Adrenal gland (tissue), 19 donors: ENCODE measurements at places on chromosomes 13 and 19. TPM values are rescaled to one million over a fixed set of nuclear protein-coding genes. Genes with fewer than 3 reads are reported as not detected.

Gene ZNF418
- total RNA-seq, result 7.9 TPM

DNA sequence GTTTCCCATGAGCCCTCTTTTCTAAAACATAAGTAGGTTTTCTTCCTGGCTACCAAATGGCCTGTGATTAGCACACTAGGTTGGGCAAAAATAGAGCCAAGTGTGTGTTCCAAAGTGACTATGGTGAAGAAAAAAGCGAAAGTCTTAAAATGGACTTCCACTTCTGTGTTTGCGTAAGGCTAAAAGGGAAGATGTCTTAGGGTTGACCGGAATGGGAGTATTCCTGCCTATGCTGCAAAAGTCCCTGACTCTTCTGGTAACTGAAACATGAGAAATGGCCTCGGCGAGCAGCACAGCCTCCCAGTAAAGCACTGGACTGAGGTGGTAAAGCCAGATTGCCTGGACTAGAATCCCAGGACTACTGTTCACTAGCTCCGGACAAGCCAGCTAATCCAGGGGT is 2.4 kb upstream of the FPR1 start:
- H3K4me3 ChIP-seq, result no peak overlapping the region
- peak overlapping the region; percentile 10 for H3K27ac ChIP-seq
- H3K36me3 ChIP-seq, result no peaks in the 10 kb centered on the region

DNA sequence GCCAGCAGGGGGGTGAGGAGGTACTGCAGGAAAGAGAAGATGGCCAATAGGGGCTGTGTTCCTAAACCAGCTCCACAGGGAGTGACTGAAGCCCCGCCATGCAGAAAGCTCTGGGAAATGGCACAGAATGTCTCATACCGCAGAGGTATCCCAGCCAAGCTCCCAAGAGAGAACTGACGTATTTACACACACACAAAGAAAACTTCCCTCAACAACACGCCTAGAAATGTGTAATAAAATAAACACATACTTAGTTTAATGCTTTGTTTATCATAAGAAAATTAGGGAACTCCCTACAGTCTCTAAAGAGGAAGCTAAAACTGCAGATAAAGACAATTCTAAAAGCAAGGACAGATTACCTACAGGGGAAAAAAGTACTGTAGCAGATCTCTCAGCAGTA is 40.0 kb downstream of the ESD start:
- no peak overlapping the region for H3K4me3 ChIP-seq
- DNase-seq, result no peak
- H3K36me3 ChIP-seq, result no peaks in the 10 kb centered on the region
- no peaks in the 10 kb centered on the region for H3K27me3 ChIP-seq
- no peak overlapping the region for H3K27ac ChIP-seq

GRCh38 chr13:111914241-111915103 is 152.5 kb upstream of the SOX1 start:
- no peak for DNase-seq
- no peak overlapping the region for H3K4me3 ChIP-seq
- H3K36me3 ChIP-seq, result no peaks in the 10 kb centered on the region
- H3K27ac ChIP-seq, result no peak overlapping the region

DNA sequence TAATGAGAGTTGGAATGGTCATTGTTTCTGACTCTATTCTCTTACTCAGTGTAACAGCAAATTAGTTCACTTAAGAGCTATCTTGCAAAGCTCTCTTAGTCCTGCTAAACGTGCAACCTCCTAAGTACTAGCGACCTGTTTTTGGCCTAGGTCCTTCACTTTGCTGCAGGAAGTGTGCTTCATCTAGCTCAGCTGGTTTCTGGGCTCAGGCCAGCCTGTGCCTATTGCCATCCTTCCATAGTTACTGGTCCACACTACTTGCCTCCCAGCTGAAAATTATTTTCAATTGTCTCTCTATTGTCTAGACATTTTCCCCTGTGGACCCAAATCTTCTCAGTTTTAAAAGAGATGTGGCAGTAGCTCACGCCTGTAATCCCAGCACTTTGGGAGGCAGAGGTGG is 561.3 kb downstream of the FGF9 start:
- no peak overlapping the region for H3K4me3 ChIP-seq
- no peaks in the 10 kb centered on the region for H3K4me1 ChIP-seq
- no peak for DNase-seq

DNA sequence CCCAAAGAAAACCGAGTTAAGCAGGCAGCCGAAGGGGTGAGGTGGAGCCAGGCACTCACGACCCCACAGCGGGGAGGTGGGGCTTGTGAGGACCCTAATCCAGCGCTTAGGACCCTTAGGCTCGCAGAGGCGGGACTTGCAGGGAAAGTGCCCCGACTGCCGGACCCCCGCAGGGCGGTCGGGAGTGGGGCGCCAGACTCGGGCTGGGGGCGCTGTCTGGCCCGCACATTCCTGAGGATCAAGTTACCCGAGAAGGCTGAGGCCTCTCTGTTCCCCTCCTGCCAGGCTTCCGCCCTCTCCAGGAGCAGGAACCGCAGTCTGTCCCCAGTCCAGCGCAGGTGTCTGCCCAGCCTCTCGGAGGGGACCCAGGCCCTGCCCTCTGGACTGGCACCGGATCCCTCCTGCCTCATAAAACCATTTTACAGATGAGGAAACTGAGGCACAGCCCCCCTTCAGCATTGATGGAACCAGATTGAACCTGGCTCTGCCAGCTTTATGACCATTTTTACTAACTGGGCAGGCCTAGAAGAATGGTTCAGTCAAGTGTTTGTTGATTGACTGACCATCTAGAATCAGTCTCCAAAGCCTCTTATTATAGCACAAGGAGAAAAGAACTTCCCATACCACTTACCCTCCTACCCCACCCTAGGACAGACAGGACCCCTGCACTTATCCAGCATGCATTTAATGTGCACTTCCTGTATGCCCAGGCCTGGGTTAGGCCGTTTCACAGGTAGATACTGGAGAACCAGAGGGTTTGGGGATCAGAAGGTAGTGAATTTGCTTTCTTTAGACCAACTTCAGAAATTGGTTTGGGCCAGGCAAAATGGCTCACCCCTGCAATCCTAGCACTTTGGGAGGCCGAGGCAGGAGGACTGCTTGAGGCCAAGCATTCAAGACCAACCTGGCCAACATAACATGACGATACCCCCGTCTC is 6.7 kb upstream of the JUND start:
- H3K27me3 ChIP-seq, result no peaks in the 10 kb centered on the region
- peak overlapping the region; percentile 37 for H3K27ac ChIP-seq
- DNase-seq, result no peak

- H3K4me3 ChIP-seq, result no peak overlapping the region
- peaks cover 67% of the 10 kb centered on the region for H3K4me1 ChIP-seq
- no peaks in the 10 kb centered on the region for H3K27me3 ChIP-seq
- H3K27ac ChIP-seq, result peak overlapping the region; percentile 93
Observed at GRCh38 chr19:4062419-4063368, 4.0 kb downstream of the ZBTB7A start.

GRCh38 chr13:113387396-113387795 is 23.5 kb upstream of the GRTP1 start:
- H3K27ac ChIP-seq, result no peak overlapping the region
- no peak for DNase-seq
- H3K4me3 ChIP-seq, result no peak overlapping the region
- no peaks in the 10 kb centered on the region for H3K27me3 ChIP-seq
- no peaks in the 10 kb centered on the region for H3K4me1 ChIP-seq

Gene STXBP2
- total RNA-seq, result 62.0 TPM

- DNase-seq, result peak; percentile 30
Observed at GRCh38 chr13:30158774-30159445, 148.4 kb downstream of the KATNAL1 start.

Gene ARRDC5
- 0.37 TPM for total RNA-seq

GRCh38 chr13:80562433-80563156 is 221.7 kb upstream of the SPRY2 start:
- no peak overlapping the region for H3K4me3 ChIP-seq
- H3K36me3 ChIP-seq, result no peaks in the 10 kb centered on the region
- no peaks in the 10 kb centered on the region for H3K27me3 ChIP-seq
- DNase-seq, result no peak
- H3K4me1 ChIP-seq, result no peaks in the 10 kb centered on the region

GRCh38 chr13:48874165-48874564 is 101.5 kb upstream of the FNDC3A start:
- H3K36me3 ChIP-seq, result no peaks in the 10 kb centered on the region
- H3K27me3 ChIP-seq, result no peaks in the 10 kb centered on the region
- H3K4me1 ChIP-seq, result no peaks in the 10 kb centered on the region
- no peak overlapping the region for H3K4me3 ChIP-seq

DNA sequence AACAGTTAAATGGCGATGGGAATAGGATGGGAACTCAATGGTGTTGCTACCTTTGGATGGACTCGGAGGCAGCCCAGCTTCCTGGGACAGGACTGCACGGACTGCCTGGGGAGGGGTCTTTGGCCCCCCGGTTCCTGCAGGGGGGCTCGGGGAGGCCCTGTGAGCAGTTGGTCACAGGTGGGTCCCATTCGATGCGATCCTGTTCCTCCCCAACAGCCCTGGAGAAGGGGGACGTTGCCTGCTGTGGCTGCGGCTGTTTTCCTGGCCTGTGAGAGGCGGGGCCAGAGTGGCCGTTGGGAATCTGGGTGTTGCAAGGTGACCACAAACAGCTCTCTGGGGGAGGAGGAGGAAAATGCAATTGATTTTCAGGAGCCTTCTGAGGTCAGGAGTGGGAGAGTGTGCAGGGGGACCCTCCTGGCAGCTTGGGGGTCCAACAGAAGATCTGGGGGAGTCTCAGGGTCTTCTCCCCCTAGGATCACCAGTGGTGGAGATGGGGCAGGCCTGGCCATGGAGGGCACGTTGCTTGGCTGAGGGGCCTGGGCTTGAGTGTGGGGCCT is 1.9 kb upstream of the PLPPR3 start:
- H3K4me1 ChIP-seq, result peaks cover 5% of the 10 kb centered on the region
- H3K36me3 ChIP-seq, result no peaks in the 10 kb centered on the region
- peaks cover 27% of the 10 kb centered on the region for H3K27me3 ChIP-seq
- no peak overlapping the region for H3K27ac ChIP-seq
- no peak for DNase-seq

DNA sequence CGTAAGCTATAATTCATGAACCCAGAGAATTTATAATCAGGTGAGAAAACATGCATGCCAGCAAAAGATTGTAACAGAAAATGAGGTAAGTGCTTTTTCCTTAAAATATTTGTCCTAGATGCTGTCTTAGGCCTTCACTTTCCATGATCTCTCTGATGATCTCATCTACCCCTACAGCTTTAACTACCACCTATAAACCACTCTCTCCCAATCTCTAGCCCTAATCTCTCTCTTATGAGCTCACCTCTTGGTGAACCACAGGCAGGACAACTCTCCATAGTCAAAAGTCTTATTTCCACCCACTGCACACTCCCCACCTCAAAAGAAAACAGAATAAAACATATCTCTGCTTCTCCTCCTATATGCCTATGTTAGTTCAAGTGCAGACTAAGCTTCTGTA is 137.1 kb downstream of the SLC7A1 start:
- no peak for DNase-seq
- no peaks in the 10 kb centered on the region for H3K4me1 ChIP-seq
- no peaks in the 10 kb centered on the region for H3K36me3 ChIP-seq
- H3K27me3 ChIP-seq, result no peaks in the 10 kb centered on the region

GRCh38 chr13:22278336-22278929 is 607.6 kb downstream of the FGF9 start:
- no peaks in the 10 kb centered on the region for H3K4me1 ChIP-seq
- no peaks in the 10 kb centered on the region for H3K36me3 ChIP-seq
- no peak overlapping the region for H3K27ac ChIP-seq
- H3K4me3 ChIP-seq, result no peak overlapping the region

DNA sequence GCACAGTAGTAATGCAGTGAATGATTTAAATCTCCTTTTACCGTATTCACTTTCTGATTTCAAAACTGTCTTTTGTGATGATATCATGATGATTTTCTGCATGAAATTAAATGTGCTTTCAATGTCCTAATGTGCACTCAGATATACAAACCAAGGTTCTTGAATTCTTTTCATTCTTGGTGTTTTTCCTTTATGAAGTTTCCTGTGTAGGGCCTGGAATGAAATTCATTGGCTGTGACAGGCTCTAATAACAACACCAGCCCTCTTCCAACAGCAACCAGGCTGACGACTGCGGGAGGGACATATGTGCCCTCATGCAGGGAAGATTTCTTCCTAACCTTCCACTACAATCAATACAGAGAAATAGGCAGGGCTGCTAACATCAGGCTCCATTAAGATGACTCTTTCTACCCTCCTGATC is 1052.0 kb downstream of the DIAPH3 start:
- H3K36me3 ChIP-seq, result no peaks in the 10 kb centered on the region
- H3K27me3 ChIP-seq, result no peaks in the 10 kb centered on the region
- H3K4me1 ChIP-seq, result no peaks in the 10 kb centered on the region
- H3K27ac ChIP-seq, result no peak overlapping the region
- no peak for DNase-seq

DNA sequence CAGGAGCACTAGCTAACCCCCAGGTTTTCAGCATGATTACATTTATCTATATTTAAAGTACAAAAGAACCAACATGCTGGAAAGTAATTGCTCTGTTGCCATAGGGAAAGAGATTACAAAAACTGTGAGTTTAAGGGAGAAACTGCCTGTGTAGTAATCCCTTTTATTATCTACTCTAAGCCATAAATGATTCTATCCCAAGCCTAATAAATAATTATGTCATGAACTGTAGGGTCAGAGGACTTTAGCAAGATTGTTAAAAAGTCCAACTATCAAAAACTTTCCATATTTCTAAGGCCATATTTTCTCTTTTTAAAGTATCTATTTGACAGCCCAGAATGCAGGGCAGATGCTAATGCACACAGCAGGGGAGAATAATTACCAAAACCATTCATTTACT is 573.8 kb upstream of the MIR17HG start:
- DNase-seq, result no peak
- no peak overlapping the region for H3K4me3 ChIP-seq

Gene RUBCNL
- total RNA-seq, result 5.5 TPM

GRCh38 chr13:23699271-23699670 is 129.1 kb downstream of the TNFRSF19 start:
- no peaks in the 10 kb centered on the region for H3K27me3 ChIP-seq
- H3K4me3 ChIP-seq, result no peak overlapping the region
- H3K4me1 ChIP-seq, result no peaks in the 10 kb centered on the region
- no peak for DNase-seq
- no peaks in the 10 kb centered on the region for H3K36me3 ChIP-seq
- no peak overlapping the region for H3K27ac ChIP-seq

GRCh38 chr13:31301119-31301518 is 101.3 kb downstream of the B3GLCT start:
- no peaks in the 10 kb centered on the region for H3K4me1 ChIP-seq
- H3K36me3 ChIP-seq, result no peaks in the 10 kb centered on the region
- H3K27me3 ChIP-seq, result no peaks in the 10 kb centered on the region
- no peak overlapping the region for H3K4me3 ChIP-seq
- no peak for DNase-seq

DNA sequence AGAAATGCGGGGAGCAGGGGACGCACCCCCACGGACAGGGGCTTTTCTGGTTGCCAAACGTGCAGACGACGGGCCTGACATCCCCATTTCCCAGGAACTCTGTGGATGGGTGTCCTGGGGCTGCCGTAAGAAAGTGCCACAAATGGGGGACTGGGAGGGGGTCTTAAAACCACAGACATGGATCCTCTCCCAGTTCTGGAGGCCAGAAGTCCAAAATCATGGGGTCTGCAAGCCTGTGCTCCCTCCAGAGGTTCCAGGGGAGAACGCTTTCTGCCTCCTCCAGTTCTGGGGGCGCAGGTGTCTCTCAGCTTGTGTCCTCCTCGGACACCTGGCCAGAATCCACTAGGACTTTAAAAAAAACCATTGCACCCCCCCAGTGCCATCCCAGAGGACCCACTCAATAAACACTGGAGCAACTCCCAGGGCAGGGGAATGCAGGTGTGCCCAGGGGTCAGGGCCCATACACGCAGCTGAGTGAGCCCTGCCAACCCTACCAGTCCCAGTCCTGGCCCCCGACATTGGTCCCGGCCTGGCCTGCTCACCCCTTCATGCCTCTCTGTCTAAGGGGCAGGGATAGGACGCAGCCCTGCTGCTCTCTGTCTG is 103.9 kb downstream of the GADD45B start:
- H3K4me3 ChIP-seq, result peak overlapping the region; percentile 58
- peaks cover 16% of the 10 kb centered on the region for H3K4me1 ChIP-seq
- no peak for DNase-seq
- H3K36me3 ChIP-seq, result no peaks in the 10 kb centered on the region
- H3K27ac ChIP-seq, result peak overlapping the region; percentile 77
- no peaks in the 10 kb centered on the region for H3K27me3 ChIP-seq

Gene SBK3
- not detected for total RNA-seq

Gene BORCS8
- total RNA-seq, result 14.0 TPM
